ENCODE measurements at places on chromosomes 5 and 9.

DNA sequence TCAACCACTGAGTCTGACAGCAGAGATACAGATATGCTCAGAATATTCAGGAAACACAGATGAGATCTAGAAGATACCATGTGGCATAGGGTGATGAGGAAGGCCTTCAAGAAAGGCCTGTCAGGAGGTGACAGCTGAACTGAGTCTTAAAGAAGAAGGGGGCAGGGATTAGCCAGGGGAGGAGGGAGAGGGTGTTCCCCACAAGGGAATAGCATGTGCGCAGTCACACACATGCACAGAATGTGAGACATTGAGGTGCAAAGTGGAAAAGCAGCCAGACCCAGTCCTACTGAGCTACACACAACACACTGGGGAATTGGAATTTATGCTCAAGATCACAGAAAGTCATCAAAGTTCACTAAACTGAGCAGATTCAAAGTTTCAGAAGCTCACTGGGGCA, 3.0 kb upstream of the SLC25A48 start:
- no peak for DNase-seq

DNA sequence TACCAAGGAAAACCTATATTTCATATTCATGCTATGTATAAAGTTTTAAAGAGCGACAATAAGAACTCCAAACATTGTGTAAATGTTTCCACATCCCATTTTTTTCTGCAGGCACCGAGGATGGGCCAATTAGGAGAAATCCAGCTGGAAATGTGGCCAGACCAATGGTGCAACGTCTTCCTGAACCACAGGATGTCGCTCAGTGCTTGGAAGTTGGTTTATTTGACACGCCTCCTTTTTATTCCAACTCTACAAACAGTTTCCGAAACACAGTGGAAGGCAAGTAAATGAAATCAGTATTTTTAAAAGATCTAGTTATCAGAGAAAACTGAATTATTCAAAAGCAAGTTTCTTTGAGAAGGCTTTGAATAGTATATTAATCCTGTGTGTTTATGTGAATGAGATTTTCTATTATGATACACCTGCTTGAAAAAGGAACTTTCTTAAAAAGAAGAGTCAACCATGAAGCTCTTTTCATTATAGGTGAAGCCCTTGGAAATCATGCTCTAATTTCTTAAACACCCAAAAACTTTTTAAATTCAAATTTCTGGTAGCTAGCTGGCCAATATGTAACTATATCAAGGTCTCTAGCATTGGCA, 9.1 kb downstream of the TYRP1 start:
- DNase-seq = peak; percentile 42

DNA sequence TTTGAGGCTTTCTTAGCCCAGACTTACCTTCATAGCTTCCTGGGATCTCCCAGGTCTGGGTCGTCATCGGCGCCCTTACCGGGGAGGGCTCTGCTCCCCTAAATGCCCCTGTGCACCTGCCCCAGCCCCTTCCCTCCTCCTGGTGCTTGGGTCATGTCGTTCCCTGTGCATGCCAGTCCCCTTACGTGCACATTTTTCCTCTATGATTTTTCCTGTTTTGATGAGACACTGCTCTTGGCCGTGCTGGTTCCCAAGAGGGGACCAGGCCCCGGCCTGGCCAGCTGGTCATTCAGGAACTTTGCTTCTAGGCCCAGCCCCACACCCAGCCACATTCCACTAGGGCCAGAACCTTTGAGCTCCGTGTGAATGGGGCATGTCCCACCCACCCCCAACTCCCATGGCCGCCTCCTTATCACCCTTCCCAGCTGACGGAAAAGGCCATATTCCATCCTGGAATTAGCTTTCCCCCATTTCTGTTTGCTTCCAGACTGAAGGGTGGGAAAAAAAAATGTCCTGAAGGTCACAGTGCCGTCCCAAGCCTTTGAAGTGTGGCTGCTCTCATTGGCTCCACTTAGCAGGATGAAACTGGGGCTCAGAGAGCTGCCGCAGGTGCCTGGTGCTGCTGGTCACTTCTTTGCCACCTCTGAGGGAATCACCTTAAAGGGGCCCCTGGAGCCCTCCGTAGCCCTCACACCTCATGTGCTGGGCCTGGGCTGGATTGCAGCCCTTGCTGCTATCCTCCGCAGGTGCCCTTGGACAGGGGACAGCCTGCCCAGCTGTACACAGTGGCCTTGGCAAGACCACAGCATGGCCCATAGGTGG, 25.1 kb downstream of the ERGIC1 start:
- DNase-seq = no peak

GRCh38 chr9:89715318-89715858, 110.6 kb downstream of the GADD45G start:
- no peak for DNase-seq

DNA sequence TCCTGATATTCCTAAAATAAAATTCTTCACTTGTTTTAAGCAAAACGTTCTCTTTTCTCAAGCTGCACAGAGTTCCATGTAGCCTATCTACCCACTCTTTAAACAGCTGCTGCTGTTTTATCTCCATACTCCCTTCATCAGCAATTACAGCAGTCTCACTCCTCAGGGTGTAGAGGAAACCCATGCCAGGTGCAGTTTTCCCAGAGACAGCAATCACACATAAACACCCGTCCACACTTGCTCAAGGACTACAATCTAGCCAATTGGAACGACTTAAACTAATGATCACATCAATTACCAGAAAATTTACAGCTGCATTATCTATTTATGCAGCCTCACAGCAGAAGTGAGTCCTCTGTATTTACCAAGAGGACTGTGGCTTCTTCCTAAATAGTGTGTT, 141.7 kb downstream of the HTR1A start:
- no peak for DNase-seq
